Placental pericyte (primary cell): ENCODE measurements at places on chromosomes 13 and 19. TPM values are rescaled to one million over a fixed set of nuclear protein-coding genes. Genes with fewer than 3 reads are reported as not detected.

ZNF208 gene
- total RNA-seq: not detected in 2 replicates

CYP4F11 gene
- not detected in 2 replicates for total RNA-seq

OR7C1 gene
- total RNA-seq: not detected in 2 replicates

ZNF260 gene
- total RNA-seq: 8.1 and 10.5 TPM in 2 replicates

PGLYRP2 gene
- not detected in 2 replicates for total RNA-seq

FXYD3 gene
- not detected in 2 replicates for total RNA-seq
